Memory B cell (primary cell): ENCODE measurements at places on chromosomes 12 and 14.

- DNase-seq: peak; percentile 46
These were observed 338.3 kb downstream of the EMP1 start for GRCh38 chr12:13534645-13535398.

- DNase-seq: no peak
These were observed 87.2 kb upstream of the NCOR2 start for GRCh38 chr12:124654666-124655047.

GRCh38 chr12:5440978-5441377 lies 9.1 kb downstream of the NTF3 start:
- no peak for DNase-seq

GRCh38 chr12:53267999-53268629 lies at the start of gene ESPL1:
Gene ESPL1, plus strand, starts transcription at chr12:53268299. Its CDS starts 468 bp downstream, at chr12:53268767.
- peak; percentile 82 for DNase-seq

- no peak for DNase-seq
These were observed 8.0 kb downstream of the IL22 start for GRCh38 chr12:68245180-68246021.

DNA sequence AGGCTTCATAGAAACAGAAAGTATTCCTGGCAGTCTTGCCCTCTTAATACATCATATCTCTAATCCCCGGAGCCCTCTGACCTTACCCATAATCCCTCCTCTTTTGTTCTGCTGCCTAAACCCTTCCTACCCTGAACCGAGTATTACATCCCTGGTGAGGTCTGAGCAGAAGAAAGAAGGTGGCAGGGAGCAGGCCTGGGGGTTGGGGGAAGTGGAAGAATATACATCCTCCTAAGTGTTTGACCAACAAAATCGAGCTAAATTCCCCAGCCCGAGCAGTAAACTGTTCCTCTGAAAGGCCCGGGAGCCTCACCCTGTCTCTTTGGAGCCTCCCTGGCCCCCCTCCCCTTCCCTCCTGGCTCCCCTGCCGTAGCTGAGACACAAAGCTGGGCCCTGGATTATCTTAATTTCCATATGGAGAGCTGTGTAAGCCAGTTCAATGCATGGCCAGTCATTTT lies 192.6 kb upstream of the LHX5 start:
- DNase-seq: no peak

DNA sequence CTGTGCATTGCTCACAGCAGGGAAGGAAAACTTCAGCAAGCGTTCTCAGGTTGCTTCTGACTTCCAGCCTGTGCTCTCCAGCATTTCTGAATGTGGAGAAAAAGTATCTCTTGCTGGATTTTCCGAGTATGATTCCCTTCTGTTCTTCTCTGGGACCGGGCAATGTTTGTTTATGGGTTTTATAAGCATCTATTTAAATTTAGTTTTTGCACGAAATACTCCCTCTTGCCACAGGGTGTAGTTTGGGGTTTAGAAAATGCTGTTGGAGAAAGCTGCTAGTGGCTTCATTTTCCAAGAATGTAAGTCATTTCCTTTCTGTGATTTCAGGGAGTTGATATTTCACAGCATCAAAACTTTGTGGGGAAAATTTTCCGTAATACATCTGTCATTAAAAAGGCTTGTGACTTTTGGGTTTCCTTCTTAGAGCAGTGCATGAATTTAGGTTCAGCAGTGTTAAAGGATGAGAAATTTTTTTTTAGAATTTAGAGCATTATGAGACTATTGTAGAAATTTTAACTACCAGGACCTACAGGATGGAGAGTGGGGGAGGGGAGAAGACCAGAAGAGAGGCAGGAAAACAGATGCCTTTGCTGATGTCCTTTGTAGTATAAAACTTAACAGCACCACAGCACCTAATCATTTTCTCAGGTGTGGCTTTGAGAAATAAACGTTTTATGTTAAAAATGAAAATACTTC lies 1.5 kb downstream of the FRMD6 start:
- no peak for DNase-seq

DNA sequence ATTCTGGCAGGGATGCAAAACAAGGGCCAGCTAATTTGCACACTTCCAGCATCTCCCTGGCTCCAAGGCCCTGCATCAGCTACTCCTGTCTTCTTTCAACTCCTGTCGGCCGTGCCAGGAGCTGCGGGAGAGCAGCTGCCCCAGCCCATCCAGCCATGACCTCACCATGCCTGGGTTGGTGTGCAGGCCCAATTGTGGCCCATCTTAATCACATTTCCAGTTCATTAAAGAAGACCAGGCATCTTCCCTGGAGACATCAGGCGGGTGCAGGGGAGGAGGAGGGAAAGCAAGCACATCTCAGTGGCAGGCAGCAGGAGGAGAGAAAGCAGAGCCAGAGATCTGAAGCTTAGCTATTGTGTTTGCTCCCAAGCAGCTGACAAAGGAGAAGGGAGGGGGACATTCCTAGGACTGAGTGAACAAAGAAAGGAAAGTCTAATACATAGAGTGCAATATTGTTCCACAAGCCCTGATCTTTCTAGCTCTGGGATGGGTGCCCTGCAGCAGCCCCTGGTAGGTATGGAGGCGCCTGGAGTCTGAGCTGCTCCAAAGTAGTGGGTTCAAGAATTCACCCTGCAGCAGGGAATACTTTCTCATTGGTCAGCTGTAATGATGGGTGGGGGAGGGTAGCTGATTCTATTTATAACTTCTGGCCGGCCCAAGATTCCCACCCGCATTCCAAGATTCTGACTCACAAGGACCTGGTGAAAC lies 40.1 kb downstream of the VWF start:
- DNase-seq: no peak

GRCh38 chr12:100498141-100498540 lies 24.5 kb downstream of the NR1H4 start:
- no peak for DNase-seq

GRCh38 chr12:114976372-114976771 lies 292.4 kb upstream of the TBX3 start:
- no peak for DNase-seq
